Hematopoietic multipotent progenitor cell treated with erythropoietin and hydrocortisone succinate and interleukin-3 and kit ligand, for 8 days (in vitro differentiated cells): ENCODE measurements at places on chromosomes 7 and 10.

GRCh38 chr7:134327896-134328295, 11.2 kb upstream of the SLC35B4 start:
- peak; percentile 81 for DNase-seq

GRCh38 chr10:73576890-73577591, 14.1 kb downstream of the USP54 start:
- no peak for DNase-seq

GRCh38 chr10:100349087-100349486, 2.1 kb downstream of the SCD start:
- no peak for DNase-seq

GRCh38 chr10:78058562-78058961, 24.9 kb downstream of the RPS24 start:
- no peak for DNase-seq

DNA sequence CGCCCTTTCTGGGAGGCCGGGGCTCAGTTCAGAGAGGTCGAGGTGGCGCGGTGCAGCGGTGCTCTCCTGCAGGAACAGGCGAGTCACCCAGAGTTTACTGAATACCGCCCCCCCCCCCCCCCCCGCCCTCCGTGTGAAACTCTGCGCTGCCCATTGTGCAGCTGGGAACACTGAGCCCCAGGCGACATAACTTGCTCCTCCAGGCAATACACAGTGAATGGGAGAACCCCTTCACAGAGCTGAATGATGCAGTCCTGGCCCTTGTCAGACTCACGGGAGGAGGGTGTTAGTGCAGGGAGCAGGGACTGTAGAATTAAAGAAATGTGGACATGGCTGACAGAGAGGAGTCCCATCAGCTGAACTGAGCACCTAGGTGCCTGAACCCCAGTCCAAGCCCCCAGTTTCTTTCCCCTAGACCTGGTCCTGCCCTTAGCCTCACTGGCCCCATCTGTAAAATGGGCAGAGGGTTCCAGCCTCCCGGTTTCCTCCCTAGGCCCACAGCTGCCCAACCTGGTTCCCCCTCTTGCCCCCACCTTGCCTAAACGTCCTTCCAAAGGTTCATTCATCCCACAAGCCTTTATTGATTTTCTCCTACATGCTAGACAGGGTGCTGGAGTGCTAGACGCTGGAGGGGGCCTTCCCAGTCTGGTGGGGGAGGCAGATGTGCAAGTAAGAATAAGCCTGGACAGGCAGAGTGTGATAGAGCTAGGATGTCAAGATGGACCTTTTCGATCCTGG, 869 bp upstream of the LOXL4 start:
- DNase-seq = no peak

DNA sequence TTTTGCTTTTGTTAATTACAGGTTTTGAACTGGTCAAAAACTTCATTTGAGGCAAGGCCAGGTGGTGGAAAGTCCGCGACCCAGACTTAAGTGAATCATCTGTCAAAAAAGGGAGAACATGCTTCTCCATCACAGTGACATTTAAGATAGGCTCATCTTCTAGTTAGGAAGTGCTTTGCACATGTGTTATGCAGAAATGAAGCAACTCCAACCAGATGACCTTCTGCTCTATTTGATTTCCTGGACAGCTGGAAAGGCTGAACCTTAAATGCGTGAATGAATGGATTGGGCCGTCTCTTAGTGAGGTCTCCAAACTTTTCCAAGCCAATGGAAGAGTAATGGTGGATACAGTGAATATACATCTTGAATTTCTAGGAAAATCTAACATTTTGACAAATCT, 101.6 kb upstream of the FAM13C start:
- DNase-seq = no peak

DNA sequence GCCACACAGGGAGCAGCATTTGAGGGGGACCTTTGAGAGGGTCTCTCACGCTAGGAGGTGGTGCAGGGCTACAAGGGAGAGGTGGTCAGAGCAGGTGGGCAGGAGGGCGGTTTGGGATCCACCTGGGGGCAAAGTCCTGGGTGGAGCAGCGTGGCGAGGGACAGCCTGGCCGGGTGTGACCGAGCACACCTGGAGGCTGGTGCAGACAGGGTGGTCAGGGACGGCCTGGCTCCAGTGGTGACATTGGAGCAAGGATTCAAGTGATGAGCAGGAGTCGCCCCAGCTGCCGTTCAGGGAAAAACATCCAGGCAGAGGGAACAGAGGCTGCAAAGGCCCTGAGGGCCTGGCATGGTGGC, 36.0 kb downstream of the CLIP2 start:
- DNase-seq = no peak

DNA sequence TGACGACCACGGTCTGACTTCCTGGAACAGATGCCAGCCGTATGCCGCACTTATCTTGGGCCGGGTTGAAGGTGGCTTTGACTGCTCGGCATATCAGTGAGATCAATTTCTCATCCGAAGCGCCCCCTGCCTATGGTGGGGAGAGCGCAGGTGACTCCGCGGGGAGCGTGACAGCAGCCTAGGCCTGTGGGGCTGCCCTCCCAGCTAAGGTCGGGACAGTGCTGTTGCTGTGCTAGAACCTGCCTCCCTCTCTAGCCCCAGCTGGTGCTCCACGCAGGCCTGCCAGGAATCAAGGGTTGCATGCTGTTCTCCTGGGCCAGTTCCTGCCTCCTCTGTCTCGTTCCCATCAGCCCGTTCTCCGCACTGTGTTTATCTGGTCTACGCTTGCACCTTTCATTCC, 49.8 kb downstream of the PODXL start:
- no peak for DNase-seq

DNA sequence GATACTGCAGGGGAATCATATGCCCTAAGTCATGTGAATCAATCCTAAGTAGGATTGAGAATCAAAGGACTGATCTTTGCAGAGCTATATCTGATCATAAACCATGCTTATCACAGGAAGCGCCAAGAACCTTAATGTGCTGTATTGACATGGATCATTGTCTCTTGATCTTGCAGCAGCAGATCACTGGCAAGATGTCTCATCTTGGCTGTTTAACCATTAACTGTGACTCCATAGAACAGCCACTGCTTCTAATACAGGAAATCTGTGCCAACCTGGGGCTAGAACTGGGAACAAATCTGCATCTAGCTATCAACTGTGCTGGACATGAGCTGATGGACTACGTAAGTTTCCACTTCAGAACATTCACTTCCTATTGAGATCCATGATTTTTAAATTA, 21.6 kb downstream of the ENO4 start:
- DNase-seq = no peak

DNA sequence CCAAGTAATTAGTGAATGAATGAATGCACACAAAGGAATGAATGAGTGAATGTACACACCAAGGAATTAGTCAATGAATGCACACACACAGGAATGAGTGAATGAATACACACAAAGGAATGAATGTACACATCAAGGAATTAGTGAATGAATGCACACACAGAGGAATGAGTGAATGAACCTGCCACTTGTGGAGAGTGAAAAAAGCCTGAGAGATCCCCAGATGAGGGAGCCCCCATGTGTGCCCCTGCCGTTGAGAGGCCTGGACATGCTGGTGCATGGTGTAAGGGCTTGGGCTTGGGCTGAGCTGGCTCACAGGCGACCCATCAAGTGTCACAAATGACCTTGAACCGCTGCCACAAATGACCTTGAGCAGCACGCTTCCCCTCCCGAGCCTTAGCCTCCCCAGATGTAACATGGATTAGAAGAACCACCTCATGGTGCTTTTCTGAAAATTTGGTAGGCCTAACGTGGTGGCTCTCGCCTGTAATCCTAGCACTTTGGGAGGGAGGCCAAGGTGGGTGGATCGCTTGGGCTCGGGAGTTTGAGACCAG, 46.2 kb downstream of the GTF2IRD1 start:
- DNase-seq = no peak

DNA sequence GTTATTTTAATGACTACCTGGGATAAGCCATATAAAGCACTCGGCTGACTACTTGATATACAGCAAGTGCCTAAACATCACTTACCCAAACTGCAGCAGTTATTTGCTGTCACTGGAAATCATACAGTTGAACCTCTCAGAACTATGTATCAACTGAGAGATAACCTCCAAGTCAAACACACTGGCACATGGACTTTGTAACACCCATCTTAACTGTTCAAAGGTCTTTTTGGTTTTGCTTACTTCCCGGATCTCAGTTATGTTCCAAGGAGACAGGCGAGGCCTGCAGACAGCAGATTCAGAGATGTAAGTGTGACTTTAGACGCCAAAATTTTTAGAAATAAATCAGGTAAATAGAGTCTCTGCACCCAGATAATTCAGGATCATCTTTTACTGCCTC, 34.6 kb upstream of the DAGLB start:
- no peak for DNase-seq

DNA sequence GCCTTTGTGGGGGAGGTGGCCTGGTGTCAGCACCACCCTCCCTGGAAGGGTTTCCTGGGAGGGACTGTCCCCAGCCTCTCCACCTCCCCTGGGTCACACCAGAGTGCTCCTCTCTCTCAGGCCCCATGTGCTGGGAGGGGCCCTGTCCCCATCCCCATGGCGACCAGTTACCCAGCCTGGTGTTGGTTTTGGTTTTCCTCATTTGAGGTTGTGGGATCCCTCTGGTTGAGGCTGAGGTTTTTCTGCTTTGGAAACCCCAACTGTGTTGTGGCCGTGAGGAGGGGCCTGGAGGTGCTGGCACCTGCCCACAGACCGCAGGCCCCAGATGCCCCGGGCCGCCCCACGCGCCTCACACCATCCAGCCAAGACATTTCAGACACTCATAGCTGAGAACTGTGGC, 106.3 kb downstream of the GRK5 start:
- no peak for DNase-seq

DNA sequence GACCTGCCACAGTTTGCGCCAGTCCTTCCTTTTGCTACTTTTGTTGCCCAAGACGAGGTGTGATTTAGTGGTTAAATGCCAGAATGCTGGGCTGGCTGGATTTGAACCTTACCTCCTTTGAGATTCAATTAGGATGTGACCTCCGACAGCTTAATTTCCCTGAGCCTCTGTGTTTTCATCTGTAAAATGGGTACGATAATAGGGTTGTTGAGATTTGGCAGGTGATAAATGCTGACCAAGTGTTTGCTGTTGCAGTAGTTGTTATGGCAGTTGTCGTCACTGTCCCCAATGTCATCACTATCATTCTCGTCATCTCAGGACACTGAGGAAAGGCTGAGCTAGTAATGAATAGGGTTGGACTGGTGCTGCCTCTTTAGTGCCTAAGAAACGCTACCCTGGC, 61.1 kb downstream of the GRK5 start:
- no peak for DNase-seq

DNA sequence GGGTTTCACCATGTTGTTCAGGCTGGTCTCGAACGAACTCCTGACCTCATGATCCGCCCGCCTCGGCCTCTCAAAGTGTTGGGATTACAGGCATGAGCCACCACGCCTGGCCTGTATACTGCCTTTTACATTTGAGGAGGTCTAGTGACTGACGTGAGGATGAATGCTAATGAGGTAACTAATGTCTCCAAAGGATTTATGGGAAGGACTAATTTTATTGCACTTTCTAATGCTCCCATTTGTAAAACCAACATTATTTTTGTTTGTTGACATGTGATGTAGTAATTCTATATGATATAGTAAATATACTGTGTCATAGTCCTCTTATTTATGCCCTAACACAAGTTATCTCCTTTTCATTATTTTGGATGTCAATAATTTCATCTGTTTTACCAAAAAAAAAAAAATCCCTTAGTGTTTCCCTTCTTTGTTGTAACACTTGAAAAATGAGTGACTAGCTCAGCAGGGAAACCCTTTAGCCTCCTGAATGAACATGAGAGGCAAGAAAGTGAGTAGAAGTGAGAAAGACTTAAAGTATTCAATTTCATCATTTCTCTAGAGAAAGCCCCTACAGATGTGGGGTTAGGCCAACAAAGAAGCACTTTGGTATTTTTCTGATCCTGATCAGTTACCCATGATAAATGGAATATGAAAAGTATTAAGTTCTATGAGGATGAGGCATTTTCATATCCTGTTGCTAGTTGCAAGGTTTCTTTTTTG, 596.9 kb upstream of the PCDH15 start:
- DNase-seq = no peak
